Mesendoderm (in vitro differentiated cells): ENCODE measurements at places on chromosomes 5 and 9.
A peak's percentile ranks its signal among the peaks of the same experiment; 100 is the strongest.

GRCh38 chr5:150786876-150787275 lies 8.3 kb downstream of the SMIM3 start:
- H3K27me3 ChIP-seq, result no peaks in the 10 kb centered on the region
- no peak overlapping the region for H3K27ac ChIP-seq
- no peaks in the 10 kb centered on the region for H3K36me3 ChIP-seq
- peaks cover 8% of the 10 kb centered on the region for H3K4me1 ChIP-seq
- no peak for DNase-seq

DNA sequence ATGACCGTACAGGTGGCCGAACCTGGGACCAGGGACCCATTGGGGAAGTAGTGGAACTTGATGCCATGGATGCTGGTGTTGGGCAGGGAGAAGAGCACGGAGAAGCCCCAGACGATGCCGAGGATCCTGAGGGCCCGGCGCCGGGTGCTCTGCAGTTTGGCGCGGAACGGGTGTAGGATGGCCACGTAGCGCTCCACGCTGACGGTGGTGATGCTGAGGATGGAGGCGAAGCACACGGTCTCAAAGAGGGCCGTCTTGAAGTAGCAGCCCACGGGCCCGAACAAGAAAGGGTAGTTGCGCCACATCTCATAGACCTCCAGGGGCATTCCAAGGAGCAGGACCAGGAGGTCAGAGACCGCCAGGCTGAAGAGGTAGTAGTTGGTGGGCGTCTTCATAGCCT lies 585 bp downstream of the NMUR2 start:
- H3K4me3 ChIP-seq, result no peak overlapping the region
- H3K27ac ChIP-seq, result no peak overlapping the region
- no peaks in the 10 kb centered on the region for H3K4me1 ChIP-seq
- DNase-seq, result no peak
- H3K36me3 ChIP-seq, result no peaks in the 10 kb centered on the region
- no peaks in the 10 kb centered on the region for H3K27me3 ChIP-seq

GRCh38 chr9:117470902-117471301 lies 56.0 kb upstream of the ASTN2 start:
- no peak overlapping the region for H3K27ac ChIP-seq
- no peaks in the 10 kb centered on the region for H3K36me3 ChIP-seq
- H3K4me3 ChIP-seq, result no peak overlapping the region
- DNase-seq, result peak; percentile 77
- H3K27me3 ChIP-seq, result no peaks in the 10 kb centered on the region
- H3K4me1 ChIP-seq, result peaks cover 7% of the 10 kb centered on the region

- no peak for DNase-seq
- no peaks in the 10 kb centered on the region for H3K36me3 ChIP-seq
- H3K27ac ChIP-seq, result no peak overlapping the region
- H3K4me3 ChIP-seq, result no peak overlapping the region
- H3K27me3 ChIP-seq, result no peaks in the 10 kb centered on the region
- no peaks in the 10 kb centered on the region for H3K4me1 ChIP-seq
Measured at GRCh38 chr5:133853646-133854365, 114.6 kb downstream of the C5orf15 start.

GRCh38 chr9:21902136-21902535 lies 92.1 kb downstream of the CDKN2A start:
- no peaks in the 10 kb centered on the region for H3K36me3 ChIP-seq
- no peak for DNase-seq
- no peak overlapping the region for H3K27ac ChIP-seq
- H3K27me3 ChIP-seq, result no peaks in the 10 kb centered on the region

DNA sequence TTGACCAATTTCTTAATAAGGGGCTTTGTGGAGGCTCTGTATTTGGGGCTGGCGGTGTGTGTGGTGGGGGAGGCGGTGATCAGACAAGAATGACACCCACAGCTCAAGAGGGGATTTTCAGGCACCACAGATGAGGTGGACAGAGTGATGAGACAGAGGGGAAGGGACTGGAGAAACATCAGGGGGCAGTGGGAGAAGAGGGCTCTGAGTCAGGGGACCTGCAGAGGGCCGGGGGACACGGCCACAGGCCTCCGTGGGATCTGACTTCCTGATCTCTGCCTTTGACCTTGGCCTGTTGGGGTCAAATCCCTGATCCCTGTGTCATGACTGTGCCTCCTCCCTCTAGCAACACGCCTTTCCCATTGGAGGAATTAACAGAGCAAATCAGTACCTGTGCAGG lies 197.7 kb downstream of the C9orf50 start:
- H3K36me3 ChIP-seq, result no peaks in the 10 kb centered on the region
- no peaks in the 10 kb centered on the region for H3K27me3 ChIP-seq
- no peak overlapping the region for H3K4me3 ChIP-seq

DNA sequence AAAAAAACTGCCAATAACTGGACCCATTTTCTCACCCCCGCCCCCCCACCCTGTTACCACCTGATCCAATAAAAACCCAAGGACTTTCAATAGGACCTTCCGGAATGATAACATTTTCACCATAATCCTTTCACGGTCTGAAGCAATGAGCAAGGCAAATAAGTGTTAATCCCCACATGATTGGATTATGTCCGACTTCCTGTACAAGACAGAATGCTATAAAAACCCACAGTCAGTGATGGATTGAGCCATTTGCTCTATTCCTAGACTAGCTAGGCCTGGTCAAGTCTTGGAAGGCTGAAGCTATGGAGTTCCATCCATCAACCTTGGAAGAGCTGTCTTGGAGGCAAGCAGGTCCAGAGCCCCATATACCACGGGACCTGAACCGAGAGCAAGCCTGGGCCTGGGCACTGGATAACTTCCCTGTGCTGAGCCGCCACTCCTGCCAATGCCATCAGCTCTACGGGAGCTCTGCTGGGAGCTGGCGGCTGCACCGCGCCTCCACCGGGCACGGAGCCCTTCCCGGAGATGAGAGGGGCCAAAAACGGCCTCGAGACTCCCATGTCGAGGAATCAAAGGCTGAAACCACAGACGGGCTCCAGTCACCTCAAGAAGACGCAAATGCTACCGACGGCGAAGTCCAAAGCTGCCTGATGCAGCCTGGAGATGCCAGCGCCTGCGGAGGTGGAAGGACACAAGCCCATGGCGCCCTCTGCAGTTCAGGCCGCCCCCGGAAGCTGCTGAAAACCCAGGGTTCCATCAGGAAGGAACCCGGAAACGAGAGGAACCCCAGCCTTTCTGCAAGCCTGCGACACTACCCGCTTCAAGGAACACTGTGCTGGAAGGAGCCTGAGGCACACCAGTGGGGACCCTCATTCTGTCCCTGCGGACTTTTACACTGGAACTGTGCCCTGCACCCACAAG lies 69.2 kb downstream of the ANXA2R start:
- H3K4me1 ChIP-seq, result no peaks in the 10 kb centered on the region
- H3K27ac ChIP-seq, result no peak overlapping the region
- H3K4me3 ChIP-seq, result no peak overlapping the region
- H3K36me3 ChIP-seq, result no peaks in the 10 kb centered on the region

GRCh38 chr5:169728-170094 lies 21.6 kb upstream of the LRRC14B start:
- no peaks in the 10 kb centered on the region for H3K4me1 ChIP-seq
- no peaks in the 10 kb centered on the region for H3K27me3 ChIP-seq
- H3K36me3 ChIP-seq, result peaks cover 8% of the 10 kb centered on the region
- H3K27ac ChIP-seq, result no peak overlapping the region
- DNase-seq, result no peak
- H3K4me3 ChIP-seq, result no peak overlapping the region

- peaks cover 3% of the 10 kb centered on the region for H3K27me3 ChIP-seq
- no peaks in the 10 kb centered on the region for H3K36me3 ChIP-seq
Measured at GRCh38 chr9:2012347-2012746, 2.8 kb upstream of the SMARCA2 start.

DNA sequence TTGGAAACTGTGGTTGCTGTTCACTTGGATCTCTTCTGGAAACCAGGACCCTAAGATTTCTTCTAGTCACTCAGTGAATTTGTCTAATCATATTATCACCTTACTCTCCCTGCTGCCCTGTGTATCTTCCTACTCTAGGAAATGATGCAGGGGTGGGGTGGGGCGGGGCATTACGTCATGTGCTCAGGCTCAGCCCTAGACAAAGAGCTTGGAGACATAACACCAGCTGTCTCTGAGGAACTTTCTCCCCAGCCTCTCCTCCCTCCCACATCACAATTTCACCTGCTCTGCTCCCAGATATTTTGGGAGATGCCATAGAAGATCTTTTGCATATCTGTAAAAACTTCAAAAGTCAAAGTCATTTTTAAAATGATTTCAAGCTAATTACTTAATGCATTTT lies 470.4 kb downstream of the ZSWIM6 start:
- no peaks in the 10 kb centered on the region for H3K27me3 ChIP-seq
- H3K27ac ChIP-seq, result no peak overlapping the region
- H3K36me3 ChIP-seq, result no peaks in the 10 kb centered on the region

DNA sequence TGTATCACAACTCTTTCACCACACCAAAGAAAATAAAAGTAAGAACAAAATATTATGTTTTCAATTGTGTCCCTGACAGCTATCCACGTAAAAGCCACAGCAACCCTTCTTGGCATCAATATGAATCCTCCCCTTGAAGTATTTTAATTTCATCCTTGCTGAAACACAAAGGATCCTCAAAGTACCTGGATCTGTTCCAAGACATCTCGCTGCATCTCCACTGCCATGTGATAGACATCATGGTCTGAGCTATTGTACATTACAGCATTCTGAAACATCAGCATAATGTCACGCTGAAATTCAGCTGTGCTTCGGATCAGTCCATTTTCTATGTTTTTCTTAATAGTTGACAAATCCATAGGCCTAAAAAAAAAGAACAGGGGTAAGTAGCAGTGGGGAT lies 17.7 kb downstream of the BRD8 start:
- H3K4me1 ChIP-seq, result no peaks in the 10 kb centered on the region
- DNase-seq, result no peak
- H3K27ac ChIP-seq, result no peak overlapping the region

DNA sequence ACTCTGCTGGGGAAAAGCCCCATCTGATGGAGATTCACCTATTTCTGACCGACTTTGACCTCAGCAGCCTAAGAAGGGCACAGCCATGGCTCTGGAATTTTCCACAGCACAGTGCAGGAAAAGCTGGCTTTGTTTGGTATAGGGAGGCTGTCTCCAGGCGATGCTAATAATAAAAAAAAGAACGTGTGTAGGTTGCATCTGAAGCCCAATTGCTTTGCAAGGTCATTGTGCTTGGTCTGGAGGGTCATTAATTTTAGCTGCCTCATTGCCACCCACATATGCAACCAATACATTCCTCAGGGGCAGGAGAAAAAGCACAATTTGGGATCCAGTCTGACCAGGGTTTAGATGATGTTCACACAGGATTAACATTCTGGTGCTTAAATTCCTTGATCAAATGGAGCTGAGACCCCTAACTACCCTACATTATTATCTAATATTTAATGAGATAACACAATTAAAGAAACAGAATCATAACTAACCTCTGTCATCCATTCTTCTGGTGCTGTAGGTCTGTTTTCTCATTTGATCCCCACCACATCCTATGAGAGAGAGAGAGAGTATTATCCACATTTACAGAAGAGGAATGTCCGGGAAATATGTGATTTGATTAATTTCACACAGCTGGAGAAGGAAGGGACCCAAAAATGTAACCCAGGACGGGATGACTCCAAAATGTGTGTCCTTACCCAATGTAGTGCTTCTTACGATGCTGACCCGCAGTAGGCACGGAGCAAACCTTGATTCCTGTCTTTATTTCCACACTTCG lies 175.9 kb downstream of the RFK start:
- H3K4me3 ChIP-seq, result no peak overlapping the region
- no peaks in the 10 kb centered on the region for H3K36me3 ChIP-seq
- DNase-seq, result no peak
- H3K27ac ChIP-seq, result no peak overlapping the region
- no peaks in the 10 kb centered on the region for H3K4me1 ChIP-seq

DNA sequence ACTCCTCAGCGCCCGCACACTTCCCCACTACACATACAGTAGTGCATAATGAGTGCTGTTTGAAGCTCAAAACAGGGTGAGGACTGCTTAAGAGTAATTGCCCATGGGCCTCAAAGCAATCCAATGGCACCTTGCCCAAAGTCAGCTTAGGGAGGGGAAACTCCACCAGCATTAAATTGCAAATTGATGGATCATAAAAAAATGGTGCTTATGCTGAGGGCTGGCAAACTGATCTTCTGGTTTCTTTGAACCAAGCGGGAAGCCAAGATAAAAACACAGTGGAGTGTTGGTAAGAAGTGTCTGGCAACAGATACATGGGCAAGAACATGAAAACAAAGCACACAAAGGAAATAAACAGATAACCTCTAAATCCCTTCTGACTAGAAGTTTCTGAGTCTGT lies 28.0 kb downstream of the TLE1 start:
- peaks cover 9% of the 10 kb centered on the region for H3K4me1 ChIP-seq
- H3K4me3 ChIP-seq, result no peak overlapping the region
- no peaks in the 10 kb centered on the region for H3K27me3 ChIP-seq
- no peak for DNase-seq

GRCh38 chr5:138102454-138103318 lies 18.9 kb downstream of the WNT8A start:
- no peaks in the 10 kb centered on the region for H3K36me3 ChIP-seq
- peaks cover 6% of the 10 kb centered on the region for H3K4me1 ChIP-seq
- DNase-seq, result no peak
- no peak overlapping the region for H3K27ac ChIP-seq
- H3K4me3 ChIP-seq, result no peak overlapping the region

DNA sequence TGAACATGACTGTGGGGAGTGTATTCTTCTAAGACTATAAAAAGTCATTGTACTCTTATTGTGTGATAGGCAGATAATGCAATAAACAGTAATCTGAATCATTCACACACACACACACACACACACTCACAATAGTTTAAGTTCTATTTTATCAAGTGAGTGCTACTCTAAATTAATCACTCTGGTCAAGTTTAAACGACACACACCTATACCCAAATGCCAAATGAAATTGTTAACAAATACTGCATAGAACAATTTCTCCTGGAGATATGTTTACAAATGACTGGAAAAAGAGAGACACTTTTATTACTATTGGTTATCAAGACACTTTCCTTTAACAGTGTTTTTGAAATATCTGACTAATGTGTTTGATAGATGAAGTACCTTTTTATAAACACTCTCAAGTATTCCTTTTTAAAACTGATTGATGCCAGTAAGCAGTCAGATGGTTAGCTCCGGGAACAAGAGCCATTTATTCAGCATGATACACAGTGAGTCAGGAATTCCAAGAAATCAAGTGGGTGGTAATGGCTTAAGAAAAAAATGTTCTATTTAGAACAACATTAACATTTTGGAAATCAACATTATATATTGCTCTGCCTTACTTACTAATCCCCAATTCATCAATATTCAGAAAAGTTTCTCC lies 521.6 kb upstream of the ST8SIA4 start:
- no peaks in the 10 kb centered on the region for H3K27me3 ChIP-seq
- no peaks in the 10 kb centered on the region for H3K4me1 ChIP-seq
- no peak for DNase-seq

GRCh38 chr5:133120156-133120750 lies 68.4 kb downstream of the HSPA4 start:
- no peak overlapping the region for H3K4me3 ChIP-seq
- H3K4me1 ChIP-seq, result no peaks in the 10 kb centered on the region
- H3K36me3 ChIP-seq, result no peaks in the 10 kb centered on the region
- H3K27me3 ChIP-seq, result no peaks in the 10 kb centered on the region
- DNase-seq, result no peak
- no peak overlapping the region for H3K27ac ChIP-seq
